ENCODE measurements at places on chromosomes 1 and 21. TPM values are rescaled to one million over a fixed set of nuclear protein-coding genes. Genes with fewer than 3 reads are reported as not detected.

Gene FOXD2
- total RNA-seq = 0.54 TPM

Gene DIO1
- not detected for total RNA-seq

Gene AKR1A1
- 95.1 TPM for total RNA-seq

Gene SMCP
- total RNA-seq = not detected

Gene PADI2
- total RNA-seq = not detected

DNA sequence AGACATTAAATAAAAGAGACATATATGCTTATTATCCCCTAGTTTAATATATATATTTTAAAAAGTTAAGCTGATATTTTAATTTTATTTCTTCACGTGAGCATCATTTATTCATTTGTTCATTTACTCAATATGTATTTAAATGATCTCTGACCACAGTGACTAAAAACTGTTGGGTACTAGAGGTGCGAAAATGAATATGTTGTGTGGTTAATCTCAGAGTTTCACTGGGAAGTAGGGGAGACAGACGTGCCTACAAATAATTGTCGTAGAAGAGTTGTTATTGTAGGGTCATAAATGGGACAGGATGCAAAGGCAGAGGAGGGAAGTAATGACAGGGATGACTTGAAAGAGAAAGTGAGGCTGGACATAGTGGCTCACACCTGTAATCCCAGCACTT, 213.0 kb upstream of the CACYBP start:
- DNase-seq = no peak

DNA sequence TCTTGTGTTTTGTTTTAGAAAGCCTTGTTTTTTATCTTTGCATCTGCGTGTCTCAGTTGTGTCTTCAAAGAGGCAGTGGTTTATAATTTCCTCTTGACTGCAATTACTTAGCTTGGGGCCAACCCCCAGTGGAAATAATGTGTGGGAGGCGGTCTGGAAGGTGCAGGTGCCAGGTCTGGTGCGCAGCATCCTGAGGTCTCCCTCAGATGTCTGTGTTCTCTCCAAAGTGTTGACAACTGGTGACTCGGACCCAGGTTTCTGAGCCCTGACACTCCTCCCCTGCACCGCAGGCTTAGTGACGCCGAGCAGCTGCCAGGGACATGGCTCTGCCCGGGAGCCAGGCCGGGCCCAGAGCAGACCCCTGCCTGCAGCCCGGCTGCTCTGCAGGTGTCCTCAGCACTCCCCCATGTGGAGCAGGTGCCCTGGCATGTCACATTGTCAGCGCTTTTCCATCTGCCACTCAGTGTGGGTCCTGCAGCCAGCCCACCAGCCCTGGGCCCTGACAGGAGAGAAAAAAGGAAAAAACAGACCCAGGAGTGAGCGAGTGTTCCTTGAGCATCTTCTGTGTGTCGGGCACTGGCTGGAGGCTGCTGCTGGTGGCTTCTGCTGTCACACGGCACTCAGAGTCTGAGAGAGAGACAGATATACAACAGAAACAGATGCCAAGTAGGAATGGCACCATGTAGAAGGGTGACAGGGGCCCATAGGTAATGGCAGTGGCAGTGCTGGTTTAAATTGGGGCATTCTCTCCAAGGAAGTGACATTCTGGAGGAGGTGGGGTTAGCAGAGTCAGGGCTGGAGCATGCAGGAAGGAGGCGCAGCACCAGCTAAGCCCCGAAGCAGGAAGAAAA, 24.8 kb upstream of the SELENON start:
- no peak for DNase-seq

DNA sequence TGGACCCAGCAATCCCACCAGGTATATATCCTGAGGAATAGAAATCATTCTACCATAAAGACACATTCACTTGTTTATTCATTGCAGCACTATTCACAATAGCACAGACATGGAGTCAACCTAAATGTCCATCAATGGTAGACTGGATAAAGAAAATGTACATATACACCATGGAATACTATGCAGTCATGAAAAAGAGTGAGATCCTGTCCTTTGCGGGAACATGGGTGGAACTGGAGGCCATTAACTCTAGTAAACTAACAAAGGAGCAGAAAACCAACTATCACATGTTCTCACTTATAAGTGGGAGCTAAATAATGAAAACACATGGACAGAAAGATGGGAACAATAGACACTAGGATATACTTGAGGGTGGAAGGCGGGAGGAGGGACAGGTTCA, 36.1 kb upstream of the PRKACB start:
- DNase-seq = no peak

DNA sequence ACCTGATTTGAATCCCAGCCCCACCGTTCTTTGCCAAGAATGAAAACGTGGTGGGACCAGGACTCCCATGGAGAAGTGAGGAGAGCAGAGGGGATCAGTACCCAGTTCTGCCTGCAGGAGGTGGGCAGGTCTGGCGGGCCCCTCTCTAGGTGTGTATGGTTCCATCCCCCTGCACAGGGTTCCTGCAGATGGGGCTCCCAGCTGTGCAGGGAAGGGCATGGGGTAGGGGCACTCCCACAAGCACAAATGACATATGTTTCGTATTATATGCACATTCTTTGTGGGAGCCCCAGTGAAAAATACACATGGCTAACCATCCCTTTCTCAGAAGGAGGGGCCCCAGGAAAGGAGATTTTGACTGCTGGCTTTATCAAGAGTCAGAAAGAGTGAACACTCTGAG, 144.6 kb downstream of the PLPP3 start:
- no peak for DNase-seq

DNA sequence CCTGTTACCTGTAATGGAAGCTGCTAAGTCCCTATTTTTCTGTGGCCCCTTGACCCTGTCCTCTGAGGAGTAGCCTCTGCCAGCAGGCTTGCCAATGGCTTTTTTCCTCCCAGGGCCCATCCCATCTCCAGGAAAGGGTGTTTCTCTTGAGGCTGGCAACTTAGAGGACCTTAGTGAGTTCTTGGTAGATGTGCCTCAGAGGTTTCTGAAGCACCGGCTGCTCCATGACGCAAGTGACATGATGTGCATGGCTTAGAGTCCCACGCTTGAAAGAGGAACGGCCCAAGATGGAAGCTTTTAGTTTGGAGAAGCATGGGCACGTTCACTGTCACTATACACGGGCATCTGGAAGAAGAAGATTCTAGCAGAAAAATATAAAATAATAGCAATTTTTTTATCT, 63.0 kb downstream of the TGFB2 start:
- no peak for DNase-seq

DNA sequence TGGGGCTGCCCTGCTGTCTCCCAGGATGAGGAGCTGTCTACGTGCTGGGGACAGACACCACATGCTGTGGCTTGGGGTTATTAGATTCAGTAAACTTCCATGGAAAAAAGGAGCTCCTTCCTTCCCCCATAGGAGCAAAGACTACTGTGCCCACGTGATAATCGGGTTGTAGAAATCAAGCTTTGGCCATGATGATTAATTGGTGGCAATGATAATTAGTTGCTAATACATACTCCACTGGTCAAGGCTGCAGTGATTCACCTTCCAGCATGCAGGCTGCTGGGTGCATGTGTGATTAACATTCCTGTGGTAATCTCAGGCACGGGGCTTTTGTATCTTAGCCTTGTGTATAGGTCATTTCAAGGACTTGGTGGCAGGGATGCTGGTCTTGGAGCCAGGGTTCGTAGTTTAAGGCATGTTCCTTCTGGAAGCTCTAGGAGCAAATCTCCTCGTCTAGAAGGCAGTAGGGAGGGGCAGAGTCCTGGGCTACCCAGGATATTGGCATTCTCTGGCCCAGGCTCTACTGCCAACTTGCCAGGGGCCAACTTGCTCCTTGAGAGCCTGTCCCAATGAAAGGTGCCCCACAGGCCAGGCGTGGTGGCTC, 41.4 kb downstream of the TMCO4 start:
- no peak for DNase-seq

DNA sequence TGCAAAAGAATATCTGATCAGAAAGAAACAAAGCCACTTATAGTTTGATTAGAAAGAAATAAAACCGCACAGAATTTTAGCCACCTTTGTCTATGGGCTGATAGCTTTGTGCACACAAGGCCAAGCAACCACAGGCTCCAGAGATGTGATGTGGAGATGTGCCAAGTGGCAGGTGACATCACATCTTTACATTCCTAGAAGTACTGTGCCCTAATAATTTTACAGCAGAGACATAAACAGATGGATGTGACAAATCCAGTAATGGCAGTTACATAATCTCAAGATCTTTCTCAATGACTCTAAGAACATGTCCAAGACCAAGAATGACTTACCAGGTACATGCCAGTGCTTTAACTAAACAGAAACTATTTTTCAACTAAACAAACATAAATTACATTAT, 159.5 kb downstream of the LTN1 start:
- DNase-seq = no peak

- DNase-seq = no peak
Measured at GRCh38 chr1:169005776-169006175, 100.7 kb upstream of the ATP1B1 start.

DNA sequence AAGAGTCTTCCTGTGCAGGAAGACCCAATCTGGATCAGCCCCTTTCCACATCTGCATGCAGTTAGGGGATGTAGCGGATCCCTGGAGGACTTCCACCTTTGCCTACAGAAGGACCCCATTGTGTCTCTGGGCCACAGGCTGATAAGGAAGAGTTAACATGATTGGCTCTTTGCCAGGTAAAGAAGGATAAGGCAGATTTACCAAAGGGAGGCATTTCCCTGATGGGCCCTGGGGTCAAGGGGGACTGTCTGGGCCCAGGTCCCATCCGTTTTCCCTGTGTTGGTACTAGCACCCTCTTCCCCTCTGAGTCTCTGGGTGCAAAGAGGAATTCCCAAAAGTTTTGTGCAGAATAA, 29.1 kb downstream of the SLC26A9 start:
- no peak for DNase-seq
